Body of pancreas (tissue), 4 donors: ENCODE measurements at places on chromosomes 5 and 9. TPM values are rescaled to one million over a fixed set of nuclear protein-coding genes. Genes with fewer than 3 reads are reported as not detected.

DNA sequence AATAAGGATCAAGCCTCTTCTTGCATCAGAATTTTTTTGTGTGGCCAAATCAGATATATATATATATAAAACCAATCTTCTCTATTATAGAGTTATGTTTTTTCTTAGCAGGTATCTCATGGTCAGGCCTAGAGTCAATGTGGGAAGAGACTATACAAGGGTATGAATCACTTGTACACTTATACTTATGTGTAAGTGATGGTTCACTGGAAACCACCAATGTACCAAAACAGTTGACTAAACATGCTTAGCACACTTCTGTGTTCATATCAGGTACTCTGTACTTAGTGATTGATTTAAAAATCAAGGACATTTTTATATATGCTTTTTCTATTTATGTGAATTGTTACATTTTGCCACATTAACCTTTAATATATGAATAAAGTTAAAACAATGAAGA, 92.6 kb downstream of the CWC27 start:
- no peak for DNase-seq

- DNase-seq: no peak
Observed at GRCh38 chr9:35357116-35357515, 132.8 kb upstream of the RUSC2 start.

DNA sequence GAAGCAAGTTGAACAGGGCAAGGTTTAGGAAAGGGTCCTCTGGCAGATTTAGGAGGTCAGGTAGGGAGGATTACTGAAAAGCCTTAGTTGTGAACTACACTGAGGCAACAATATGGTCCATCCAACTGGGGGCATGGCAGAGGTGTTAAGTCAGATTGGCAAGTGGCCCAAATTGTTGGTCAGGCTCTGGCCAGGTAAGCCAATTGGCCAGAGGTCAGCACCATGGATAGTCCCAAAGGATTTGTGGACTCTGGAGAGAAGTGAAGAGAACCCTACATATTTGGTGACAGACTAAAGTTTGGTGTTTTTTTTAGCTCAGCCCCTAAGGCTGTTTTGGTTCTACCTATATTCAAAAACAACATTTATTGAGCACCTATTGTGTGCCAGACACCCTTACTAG, 39.1 kb upstream of the RASGRF2 start:
- no peak for DNase-seq

DNA sequence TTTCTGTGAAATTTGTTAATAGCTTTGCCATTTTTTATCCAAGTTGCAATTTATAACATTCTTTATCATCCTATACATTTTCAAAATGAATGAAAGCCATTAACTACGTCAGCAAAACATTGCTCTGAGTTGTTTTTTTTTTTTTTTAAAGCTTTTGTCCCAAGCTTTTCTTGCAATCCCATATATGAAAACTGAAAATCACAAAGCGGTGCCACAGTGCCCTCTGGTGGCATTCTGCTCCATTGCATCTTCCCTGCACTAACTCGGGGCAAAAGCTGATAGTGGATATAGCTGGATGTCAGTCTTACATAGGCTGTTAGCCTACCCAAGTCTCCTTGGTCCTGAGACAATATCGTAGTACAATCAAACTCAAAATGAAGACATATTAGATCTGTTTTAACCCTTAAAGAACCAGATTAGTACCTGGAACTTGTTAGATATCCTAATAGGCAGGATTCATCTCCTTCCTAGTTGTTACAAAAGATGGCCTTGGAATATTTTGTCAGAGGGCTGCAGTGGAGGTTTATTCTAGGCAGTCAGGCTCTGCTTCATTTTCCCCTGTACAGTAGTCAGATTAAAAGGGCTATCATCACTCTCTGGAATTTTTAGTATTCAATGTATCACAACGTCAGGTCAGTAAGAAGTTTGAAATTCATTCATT, 669.9 kb downstream of the PTPRD start:
- peak; percentile 68 for DNase-seq

- no peak for DNase-seq
Observed at GRCh38 chr5:8848997-8849594, 696.8 kb downstream of the SEMA5A start.

HAVCR1 gene
- total RNA-seq: not detected

DOCK8 gene
- 10.9 TPM for total RNA-seq

FAM240B gene
- not detected for total RNA-seq
